Activated T-helper 1 cell treated with anti-CD3 and anti-CD28 coated beads, Interleukin-2, amount 50 U/mL, for 16 hours (primary cell): ENCODE measurements at places on chromosomes 3 and 15.

GRCh38 chr3:169344465-169344864, 319.0 kb downstream of the MECOM start:
- DNase-seq: no peak

GRCh38 chr15:100710744-100711515, 108.5 kb downstream of the ASB7 start:
- DNase-seq: no peak

- DNase-seq: no peak
These were observed 365.2 kb upstream of the AGTR1 start for GRCh38 chr3:148332509-148332908.

- DNase-seq: no peak
These were observed 174.4 kb upstream of the FAM3D start for GRCh38 chr3:58840949-58841348.

- no peak for DNase-seq
These were observed 41.0 kb downstream of the ITGB5 start for GRCh38 chr3:124846189-124846588.

- DNase-seq: no peak
These were observed 32.6 kb downstream of the PLCL2 start for GRCh38 chr3:16917256-16917935.

DNA sequence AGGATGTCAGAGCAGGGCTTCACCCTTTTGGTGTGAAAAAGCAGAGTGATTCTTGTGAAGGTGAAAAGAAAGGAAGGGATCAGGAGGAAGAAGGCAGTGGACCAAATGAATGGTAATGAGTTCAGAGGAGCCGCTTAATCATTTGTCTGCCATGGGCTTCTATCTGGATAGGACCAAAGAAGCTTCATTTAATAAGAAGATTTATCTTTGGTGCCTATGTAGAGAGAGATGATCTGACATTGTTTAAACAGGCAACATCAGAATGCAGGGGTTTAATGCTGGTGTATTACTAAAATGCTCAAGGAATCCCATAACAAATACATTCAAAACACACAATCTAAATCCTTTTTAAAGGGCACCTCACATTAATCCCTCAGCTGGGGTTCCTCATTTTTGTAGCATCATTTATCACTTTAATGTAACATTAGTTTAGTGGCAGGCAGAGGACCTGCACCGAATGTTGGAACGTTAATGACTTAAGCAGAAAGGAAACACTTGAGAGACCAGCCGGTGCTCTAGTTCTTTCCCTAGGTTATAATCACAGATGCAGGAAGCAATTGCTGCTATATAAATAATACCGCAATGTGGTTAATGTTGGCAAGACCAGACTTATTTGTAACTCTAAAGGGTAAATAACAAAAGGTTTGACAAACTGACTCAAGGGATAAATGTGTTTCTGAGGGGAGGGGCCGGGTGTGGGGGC, 27.9 kb upstream of the IL1RAP start:
- no peak for DNase-seq

GRCh38 chr3:189049458-189050236, 122.1 kb upstream of the TPRG1 start:
- no peak for DNase-seq

DNA sequence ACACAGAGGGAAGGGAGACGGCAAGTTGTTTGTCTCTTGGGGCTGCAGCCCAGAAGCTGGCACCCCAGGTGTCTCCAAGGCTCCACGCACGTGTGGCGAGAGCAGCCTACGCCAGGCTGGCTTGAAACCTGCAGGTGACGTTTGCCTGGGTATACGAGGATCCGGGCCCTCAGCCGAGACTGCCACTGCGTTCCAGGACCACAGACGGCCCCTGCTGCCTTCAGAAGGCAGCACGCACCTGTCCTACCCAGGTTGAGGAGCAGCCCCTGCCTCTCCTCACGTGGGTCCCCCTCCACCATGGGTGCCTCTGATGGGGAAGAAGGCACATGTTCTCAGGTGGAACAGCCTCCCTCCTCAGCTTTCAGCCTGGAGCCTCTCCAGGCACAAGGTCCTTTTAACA, 75.3 kb upstream of the PRR20G start:
- no peak for DNase-seq

- DNase-seq: no peak
These were observed 5.6 kb upstream of the RHOV start for GRCh38 chr15:40879609-40880008.

- no peak for DNase-seq
These were observed at the start of gene ACY1 for GRCh38 chr3:51982838-51983577. ACY1 (plus strand) TSS chr3:51983535; CDS start chr3:51984065, 530 bp downstream.

GRCh38 chr3:183341545-183342288, 86.7 kb downstream of the MCF2L2 start:
- DNase-seq: no peak

DNA sequence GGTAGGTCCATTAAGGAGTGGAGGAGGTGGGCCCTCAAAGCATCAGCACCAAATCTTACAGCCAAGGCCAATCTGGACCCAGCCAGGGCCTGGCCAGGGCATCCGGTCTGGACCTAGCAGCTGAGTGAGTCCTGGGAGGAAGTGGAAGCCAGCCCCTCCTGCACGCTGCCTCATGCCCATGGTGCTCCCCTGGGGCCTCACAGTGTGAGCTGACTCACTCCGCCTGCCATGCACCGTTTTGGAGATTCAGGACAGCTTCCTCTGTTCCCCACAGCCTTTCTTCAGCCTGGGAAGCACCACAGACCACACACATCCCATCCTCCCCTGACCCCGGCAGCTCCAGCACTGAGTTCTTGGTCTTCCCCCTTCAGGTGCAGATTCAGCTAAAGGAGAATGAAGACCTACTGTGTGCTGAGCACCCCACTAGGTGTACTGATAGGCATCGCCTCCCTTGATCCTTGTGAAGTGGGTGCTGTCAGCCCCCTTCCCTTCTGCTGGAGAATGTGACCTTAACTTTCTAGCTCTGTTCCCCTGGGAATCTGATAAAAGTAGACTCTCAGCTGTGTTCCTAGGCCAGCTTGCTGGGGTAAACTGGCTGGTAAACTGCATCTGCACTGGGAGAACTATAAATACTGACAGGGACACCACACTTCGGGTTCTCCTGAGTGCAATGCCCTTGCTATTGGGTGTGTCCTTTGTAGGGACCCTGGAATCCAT, 36.8 kb upstream of the SEC13 start:
- no peak for DNase-seq

DNA sequence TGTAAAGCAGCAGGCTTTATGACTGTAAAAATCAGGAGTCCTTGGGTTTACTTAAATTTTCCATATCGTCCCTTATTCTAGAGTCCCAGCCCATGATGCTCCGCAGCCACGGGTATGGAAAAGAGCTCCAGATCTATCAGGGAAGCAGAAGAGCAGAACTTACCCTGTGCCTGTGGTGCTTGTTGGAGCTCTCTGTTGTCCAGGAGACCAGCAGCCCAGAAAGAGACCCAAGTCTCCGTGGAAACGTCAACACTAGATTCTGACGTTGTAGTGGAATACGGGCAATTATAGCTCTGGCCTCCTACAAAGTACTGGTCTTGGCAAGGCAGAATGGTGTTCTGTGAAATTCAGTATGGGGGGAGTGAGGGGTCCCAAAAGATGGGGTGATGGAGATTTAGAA, 2.0 kb downstream of the GMNC start:
- no peak for DNase-seq

DNA sequence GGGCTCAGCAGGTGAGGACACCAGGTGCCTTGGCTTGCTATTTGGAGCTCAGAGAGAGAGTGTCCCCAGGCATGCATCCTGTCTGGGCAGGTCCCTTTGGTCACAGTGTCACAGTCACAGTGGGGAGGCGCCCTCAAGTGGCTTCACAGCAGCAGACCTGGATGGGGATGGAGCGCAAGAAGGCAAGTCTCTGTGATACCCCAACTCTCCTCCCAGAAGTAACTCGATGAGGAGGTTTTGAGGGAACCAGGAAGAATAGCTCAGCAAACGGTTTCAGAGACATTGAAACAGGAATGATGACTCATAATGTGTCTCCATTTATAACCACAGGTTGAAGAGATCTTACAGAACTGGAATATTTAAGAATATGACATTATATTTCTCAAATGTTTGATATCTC, 66.5 kb upstream of the SH3GL3 start:
- DNase-seq: no peak

DNA sequence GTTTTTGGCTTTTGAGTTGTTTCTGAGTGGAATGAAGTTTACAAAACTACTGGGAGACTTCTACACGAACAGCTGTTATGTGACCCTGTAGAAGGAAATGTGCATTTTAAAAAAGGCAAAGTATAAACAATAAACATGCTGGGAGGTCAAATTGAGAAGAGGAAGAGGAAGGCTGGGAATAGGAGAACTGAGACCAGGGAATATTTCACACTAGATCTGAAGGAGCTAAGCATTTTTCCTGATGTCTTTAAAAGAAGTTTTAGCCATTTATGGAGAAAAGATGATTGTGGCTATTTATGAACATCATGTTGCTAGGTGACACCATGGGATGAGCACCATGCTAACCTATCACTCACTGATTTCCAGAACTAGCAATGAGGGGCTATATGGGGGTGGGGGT, 76.3 kb upstream of the FAM98B start:
- no peak for DNase-seq

GRCh38 chr3:85495602-85496001, 536.8 kb downstream of the CADM2 start:
- DNase-seq: no peak

GRCh38 chr15:101326462-101327146, 31.6 kb upstream of the SNRPA1 start:
- no peak for DNase-seq

GRCh38 chr3:57206423-57206822, 6.6 kb upstream of the HESX1 start:
- DNase-seq: no peak

DNA sequence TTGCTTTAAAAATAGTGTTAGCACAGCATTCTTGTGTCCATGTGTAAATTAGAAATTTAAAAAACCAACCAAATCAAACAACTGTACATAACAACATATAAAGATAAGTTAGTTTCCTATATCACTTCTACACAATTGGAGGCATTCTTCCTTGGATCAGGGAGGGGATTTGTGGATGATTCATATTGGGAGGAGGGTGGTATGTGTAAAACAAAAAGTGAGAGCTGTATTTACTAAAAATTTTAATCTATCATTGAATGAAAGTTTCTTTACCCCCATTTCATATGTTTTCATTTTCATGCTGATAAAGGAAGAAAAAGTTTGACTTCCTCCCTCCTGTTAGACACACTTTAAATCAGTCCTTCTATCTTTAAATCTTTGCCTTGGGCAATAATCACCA, 325.0 kb downstream of the SATB1 start:
- no peak for DNase-seq

- no peak for DNase-seq
These were observed 914.3 kb upstream of the ARPP21 start for GRCh38 chr3:34724916-34725499.

DNA sequence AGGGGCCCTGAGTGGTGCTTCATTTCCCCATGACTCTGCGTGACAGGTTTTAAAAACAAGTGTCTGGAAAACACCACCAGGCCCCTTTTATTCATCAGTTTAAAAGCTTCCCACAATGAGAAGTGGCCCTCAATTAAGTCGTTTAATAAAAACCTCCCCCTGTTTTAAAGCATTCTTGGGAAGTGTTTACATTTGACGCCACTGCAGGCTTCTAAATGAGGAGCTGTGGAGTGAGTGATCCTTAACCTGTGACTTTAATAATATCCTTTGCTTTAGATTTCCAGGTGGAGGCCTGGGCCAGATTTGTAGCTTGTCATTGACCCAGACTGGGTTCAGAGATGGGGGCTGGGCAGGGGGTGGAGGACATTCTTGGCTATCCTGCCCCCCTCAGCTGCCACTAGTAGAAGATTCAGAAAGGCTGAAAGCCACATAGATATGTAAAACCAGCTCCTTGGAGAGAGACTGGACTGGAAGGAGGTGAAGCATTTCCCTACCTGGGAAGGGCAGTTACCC, 11.3 kb downstream of the CGNL1 start:
- DNase-seq: no peak

DNA sequence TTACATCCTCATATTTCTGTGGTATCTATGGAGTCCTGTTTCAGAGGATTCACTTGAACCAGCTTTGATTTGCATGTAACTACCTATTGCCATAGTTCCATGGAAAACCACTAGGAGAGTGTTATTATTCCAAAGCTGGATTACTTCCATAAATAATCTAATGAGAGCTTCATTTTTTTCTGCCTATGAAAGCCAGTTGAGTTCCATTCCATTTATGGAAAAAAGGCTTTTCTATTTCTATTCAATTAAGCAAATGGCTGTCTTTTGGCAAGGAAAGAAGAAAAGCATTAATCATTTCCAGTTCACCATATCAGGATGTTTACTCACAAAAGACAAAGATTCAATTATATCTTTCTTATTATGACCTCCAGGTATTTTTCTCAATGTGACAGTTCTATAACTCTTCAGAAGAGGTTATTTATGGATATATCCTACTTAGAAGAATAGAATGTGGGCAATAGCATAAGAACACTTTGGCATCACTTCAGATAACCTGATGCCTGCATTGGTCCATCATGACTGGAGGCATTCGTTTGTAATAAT, 259.9 kb upstream of the ZPLD1 start:
- no peak for DNase-seq

- no peak for DNase-seq
These were observed 308.3 kb downstream of the MAGI1 start for GRCh38 chr3:65730449-65730848.

GRCh38 chr3:11001020-11001657, 8.6 kb downstream of the SLC6A1 start:
- DNase-seq: no peak

GRCh38 chr3:149553781-149554451, 79.4 kb downstream of the TM4SF4 start:
- DNase-seq: no peak

- DNase-seq: no peak
These were observed 58.1 kb downstream of the FEM1B start for GRCh38 chr15:68335655-68336054.

GRCh38 chr3:112395181-112395895, 62.4 kb downstream of the CD200 start:
- no peak for DNase-seq

DNA sequence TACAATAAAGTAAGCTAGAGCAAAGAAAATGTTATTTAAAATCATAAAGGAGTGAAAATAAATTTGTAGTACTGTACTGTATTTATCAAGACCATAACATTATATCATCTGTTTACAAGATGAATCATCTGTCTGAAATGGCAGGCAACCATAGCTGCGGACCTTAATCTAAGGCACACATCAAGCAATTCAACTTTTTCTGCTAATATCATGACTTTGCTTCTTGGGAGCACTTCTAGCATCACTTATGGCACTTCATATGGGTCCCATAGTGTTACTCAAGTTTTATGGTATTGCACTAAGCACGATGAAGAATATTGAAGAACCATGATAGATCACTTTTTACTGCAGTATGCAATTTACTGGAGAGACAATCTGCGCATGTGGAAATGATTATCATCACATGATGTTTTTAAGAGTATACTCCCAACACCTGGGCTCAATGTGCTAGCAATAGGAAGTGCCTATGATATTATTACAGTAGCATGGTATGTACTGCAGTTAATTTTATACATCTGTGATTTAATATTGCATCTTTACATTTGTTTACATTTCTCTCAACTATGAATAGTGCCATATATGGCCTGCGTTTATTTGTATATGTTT, 137.7 kb upstream of the NECTIN3 start:
- no peak for DNase-seq

- DNase-seq: no peak
These were observed 59.6 kb downstream of the RNF13 start for GRCh38 chr3:149872589-149872988.

GRCh38 chr15:66578286-66578875, 12.6 kb upstream of the LCTL start:
- DNase-seq: no peak
